ENCODE measurements at places on chromosomes 4 and X.

GRCh38 chrX:129641941-129642340, 12.8 kb downstream of the APLN start:
- DNase-seq, result no peak

DNA sequence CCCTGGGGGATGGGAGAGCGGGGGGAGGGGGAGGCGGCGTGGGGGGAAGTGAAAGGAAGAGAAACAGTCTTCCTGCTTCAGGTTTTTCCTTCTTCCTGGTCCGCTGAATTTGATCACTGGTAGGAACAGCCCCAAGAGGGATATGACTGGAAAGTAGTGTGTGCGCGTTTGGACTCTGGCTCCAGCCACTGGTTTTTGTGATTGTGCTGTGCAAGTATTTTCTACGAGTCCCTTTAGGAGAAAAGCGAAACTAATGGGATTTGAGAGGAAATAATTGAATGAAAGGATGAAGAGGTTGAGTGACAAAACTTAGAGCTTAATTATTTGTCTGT, 836 bp downstream of the PRRG1 start:
- DNase-seq, result no peak

DNA sequence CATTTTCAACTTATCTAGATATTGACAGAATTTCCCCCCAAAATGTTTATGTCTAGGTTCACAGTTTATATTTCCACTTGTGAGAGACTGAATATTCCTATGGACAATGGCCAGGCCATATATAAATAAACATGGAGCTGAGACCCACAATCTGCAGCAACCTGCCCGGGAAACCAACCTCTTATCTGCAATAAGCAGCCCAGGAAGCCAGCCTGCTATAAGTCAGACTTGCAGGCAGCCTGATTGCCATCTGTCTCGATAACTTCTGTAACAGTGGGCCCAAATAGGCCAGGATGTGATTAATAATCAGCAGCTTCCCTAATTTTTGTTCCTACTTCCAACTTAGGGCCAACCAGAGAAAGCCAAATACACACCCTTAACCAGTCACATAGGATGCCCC, 5.2 kb upstream of the NAP1L5 start:
- no peak for DNase-seq

DNA sequence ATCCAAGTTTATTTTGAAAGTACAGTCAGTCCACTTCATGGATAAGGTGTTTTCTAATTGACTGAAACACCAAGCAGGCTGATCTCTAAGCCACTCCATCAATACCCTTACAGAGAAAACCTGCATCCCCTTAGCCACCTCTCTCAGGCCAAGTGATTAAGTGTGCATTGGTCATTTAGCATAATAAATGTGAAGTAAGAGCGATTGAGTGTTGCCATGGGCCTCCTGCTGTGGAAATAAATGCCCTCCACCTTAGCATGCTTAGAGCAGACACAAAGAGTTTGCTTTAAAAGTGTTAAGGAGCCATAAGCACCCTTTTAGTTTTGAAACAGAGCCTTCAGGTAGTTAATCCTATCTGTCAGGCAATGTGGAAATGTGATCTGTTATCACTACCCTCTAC, 386.5 kb downstream of the GPAT3 start:
- no peak for DNase-seq

GRCh38 chr4:13117185-13117584, 367.0 kb downstream of the RAB28 start:
- DNase-seq, result no peak

- no peak for DNase-seq
These were observed 1305.2 kb downstream of the ARAP2 start for GRCh38 chr4:34939073-34939472.

- no peak for DNase-seq
These were observed 687.0 kb upstream of the EPHA5 start for GRCh38 chr4:66357316-66357715.

DNA sequence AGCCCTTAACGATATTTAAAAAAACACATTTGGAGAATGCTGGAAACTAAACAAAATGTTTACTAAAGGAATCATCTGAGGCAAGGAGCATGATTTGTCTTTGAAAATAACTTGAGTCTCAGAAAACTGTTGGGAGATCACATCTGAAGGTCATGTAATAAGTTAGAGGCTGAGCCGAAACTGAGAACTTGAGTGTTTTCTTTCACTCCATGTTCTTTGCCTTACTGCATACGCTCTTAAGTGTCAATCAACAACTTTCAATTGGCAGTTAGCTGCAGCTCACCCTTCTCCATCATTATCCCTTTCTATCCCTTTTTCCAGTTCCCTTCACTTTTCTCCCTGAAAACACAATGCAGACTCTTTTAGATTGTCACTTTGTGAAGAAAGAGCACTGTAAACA, 216.2 kb downstream of the ADGRA3 start:
- DNase-seq, result no peak

DNA sequence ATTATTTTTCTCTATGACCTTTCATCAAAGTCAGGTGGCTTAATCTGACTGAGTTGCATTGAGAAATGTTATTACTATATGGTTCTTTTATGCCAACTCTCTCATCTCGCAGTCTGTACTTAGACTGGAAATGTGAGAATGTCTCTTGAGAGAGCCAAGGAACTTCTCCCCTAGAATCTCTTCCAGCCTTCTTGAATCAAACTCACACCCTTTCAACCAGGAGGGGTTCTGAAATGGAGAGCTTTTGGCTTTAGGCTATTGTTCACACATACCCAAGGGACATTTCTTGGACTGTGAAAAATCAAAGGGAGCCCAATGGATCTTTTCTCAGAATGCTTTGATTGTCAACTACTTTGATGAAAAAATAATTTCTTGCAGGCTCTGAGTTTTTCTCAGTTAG, 5.1 kb downstream of the PLP1 start:
- no peak for DNase-seq

DNA sequence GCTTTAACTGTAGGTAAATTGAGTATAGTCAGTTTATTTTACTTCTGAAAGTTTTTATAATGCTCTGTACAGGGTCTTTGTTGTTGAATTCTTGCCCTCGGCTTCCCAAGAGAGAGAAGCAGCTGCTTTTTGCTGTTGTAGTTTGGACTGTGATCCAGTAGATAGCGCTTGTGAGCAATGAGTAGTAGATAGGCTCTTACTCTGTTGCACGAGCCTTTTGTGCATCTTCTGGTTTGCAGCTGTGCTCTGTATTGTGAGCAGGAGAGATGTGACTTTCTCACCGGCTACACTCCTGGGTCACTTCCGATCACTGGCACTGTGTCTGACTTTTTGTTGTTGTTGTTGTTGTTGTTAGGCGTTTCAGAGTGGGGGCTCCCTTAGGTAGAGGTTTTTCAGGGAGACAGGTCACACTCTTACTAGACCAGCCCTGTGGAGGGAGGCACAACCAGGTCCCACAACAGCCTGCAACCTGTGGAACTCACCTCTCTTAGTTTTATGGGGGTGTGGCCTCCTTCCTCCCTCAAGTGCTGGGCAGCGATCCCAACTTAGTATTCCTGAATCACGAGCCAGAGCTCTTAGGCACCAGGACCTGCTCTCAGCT, 822.1 kb upstream of the GALNTL6 start:
- no peak for DNase-seq

DNA sequence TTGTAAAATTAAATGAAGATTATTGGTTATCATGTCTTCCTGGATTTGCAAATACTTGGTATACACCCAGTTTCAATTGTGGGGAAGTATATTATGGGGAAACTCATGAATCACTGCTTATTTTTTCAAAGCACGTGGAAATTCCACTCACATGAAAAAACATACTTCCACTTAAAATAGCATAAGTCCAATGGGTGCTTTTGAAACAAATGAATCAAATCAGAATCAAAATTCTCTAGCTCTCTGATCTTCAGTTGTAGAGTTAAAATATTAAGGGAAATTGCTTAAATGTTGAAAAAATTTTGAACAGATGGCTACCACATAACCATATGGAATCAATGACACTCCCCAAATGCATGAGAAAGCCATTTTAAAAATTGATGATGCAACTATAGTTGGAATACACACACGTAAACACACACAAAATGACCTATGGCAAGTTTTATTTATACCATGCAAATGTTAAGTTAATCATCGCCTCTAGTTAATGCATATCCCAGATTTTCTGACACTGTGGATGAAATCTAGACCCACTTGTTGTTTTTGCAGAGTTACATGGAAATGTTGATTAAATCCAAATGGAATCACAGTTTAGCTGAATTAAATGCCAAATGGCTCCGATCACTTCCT, 93.2 kb downstream of the ARSF start:
- no peak for DNase-seq

DNA sequence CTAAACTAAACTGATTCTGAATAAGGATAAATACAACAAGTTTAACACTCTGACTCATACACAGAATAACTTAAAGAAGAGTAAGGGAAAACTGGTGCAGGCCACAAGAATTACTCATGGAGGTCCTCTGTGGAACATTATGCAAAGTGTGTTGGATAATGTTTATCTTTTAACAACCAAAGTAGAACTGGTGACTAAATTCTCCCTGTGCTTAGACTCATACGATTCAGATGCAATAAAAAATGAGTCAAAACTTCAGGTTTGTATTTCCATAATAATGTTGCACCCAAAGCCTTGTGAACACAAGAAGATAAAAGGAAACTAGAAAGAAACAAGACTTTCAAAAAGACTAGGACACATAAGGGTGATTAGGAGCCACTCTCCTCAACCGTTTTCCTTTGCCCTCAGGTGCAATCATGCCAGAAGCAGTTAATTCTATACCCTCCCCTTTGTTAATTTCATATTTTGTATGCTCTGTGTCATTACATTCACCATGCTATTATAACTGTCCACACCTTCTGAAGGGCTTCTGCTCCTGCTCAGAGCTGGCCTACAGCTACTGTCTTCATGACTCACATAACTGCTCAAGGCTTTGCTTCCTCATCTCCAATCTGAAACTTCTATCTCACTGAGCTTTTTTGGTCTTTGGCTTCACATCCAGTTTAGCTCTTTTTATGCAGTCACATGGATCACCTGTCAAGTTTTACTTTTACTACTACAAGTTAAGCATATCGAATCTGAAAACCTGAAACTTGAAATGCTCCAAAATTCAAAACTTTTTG, 60.2 kb downstream of the KCNIP4 start:
- no peak for DNase-seq

DNA sequence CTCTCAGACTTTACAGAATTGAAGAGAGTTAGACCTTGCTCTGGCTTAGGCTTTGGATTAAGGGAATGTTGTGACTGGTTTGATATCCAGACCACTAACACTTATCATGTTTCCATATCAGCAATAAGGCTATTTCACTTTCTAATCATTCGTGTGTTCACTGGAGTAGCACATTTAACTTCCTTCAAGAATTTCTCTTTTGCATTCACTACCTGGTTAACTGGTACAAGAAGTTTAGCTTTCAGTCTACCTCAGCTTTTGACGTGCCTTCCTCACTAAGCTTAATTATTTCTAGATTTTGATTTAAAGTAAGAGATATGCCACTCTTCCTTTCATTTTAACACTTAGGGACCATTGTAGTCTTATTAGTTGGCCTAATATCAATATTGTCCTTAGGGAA, 62.6 kb downstream of the CASP6 start:
- DNase-seq, result no peak

- peak; percentile 67 for DNase-seq
These were observed 1.1 kb downstream of the TMEM131L start for GRCh38 chr4:153466949-153467896.

GRCh38 chr4:126341927-126342326, 1027.2 kb downstream of the FAT4 start:
- DNase-seq, result no peak

- no peak for DNase-seq
These were observed 36.9 kb downstream of the AMMECR1 start for GRCh38 chrX:110280954-110281353.

GRCh38 chrX:6026980-6027379, 201.7 kb downstream of the NLGN4X start:
- no peak for DNase-seq

DNA sequence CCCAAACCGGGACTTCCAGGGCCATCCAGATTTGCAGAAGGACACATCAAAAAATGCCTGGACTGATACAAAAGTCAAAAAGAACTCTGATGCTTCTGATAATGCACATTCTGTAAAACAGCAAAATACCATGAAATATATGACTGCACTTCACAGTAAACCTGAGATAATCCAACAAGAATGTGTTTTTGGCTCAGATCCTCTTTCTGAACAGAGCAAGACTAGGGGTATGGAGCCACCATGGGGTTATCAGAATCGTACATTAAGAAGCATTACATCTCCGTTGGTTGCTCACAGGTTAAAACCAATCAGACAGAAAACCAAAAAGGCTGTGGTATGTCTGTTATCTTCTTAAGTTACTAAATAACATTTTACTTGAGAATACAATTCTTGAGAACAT, 9.2 kb downstream of the PLK4 start:
- DNase-seq, result no peak

DNA sequence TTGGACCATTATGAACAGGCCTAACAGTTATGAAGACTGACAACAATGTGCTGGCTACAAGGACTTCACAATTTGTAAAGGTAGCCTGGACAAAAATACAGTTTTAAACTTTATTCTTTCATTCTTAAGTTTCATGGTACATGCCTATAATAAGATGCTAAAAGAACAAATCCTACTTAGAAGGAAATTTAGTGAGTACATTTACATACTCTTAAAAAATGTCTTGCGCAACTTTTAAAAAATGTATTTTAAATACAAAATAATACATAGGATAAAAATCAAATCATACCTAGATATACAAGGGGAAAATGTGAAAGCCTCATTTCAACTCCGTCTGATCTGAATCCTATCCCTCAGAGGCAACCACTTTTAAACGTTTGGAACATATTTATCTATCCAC, 200.7 kb upstream of the SPIN4 start:
- DNase-seq, result no peak

GRCh38 chrX:154458116-154458953, at the start of gene PLXNA3:
PLXNA3 (plus strand) TSS chrX:154458281; CDS start chrX:154460184, 1,903 bp downstream.
- no peak for DNase-seq

DNA sequence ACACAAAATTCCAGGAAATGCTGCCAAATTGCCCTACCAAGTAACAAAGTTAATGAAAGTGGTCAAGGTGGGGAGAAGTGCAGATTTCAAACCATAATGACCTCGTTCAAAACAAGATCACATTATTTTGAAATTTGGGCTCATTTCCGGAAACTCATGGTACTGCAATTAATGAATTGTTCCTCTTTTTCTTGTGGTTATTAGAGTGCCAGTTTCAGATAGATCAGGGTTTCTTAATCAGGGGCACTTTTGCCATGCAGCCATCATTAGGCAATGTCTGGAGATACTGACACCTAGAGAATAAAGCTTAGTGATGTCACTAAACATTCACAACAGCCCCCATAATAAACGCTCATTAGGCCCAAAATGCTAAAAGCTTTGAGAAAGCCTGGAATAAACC, 381.5 kb upstream of the GALNT7 start:
- no peak for DNase-seq

DNA sequence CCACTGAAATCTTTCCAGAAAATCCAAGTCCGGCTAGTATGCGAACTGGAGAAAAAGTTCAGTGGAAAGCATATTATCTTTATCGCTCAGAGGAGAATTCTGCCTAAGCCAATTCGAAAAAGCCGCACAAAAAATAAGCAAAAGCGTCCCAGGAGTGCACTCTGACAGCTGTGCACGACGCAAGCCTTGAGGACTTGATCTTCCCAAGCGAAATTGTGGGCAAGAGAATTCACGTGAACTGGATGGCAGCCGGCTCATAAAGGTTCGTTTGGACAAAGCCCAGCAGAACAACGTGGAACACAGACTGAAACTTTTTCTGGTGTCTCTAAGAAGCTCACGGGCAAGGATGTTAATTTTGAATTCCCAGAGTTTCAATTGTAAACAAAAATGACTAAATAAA, 34.4 kb downstream of the STX18 start:
- DNase-seq, result no peak

All from HuH-7.5 (cell line).